RWPE1 (cell line): ENCODE measurements at places on chromosomes 6 and 20.

DNA sequence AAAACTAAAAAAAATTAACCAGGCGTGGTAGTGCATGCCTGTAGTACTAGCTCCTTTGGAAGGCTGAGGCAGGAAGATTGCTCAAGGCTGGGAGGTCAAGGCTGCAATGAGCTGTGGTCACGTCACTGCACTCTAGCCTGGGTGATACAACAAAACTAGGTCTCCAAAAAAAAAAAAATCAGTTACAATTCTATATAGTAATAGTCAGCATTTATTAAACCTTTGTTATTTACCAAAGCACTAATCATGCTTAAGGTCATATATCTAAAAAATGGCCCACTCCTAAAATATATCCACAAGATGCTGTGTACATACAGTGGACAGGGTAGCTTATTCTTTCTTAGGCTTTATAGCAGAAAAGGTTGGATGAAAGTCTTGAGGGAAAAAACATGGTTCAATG, 152.4 kb downstream of the TFAP2A start:
- DNase-seq, result no peak

DNA sequence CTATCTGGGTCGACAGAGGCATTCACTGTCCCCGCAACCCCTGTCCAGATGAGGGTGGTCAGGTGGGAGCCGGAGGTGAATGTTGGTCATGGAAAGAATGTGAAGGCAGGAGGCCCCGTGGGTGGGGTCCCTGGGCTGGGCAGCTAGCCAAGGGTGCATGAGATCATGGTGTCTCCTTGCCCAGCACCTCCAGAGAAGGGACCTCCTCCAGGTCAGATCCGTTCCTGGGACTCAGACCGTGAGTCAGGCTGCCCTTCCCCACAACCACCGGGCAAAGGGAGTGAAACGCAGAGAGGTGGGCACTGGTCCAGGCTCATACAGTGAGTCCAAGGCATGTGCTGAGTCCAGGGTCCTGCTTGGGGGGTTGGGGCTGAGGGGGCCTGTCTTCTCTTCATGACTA, 3.5 kb downstream of the FOXS1 start:
- DNase-seq, result peak; percentile 45

DNA sequence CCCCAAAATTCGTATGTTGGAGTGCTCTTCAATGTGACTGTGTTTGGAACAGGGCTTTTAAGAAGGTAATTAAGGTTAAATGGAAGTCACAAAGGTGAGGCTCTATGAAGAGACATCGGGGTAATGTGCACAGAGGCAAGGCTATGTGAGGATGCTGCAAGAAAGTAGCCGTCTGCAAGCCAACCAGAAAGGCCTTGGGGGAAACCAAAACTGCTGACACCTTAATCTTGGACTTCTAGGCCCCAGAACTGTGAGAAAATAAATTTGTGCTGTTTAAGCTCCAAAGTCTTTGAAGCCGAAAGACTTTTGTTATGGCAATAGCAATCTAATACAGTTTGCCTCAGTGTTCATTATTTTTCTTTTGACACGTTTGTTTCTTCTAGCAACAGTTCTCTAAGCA, 2.4 kb upstream of the IRAK1BP1 start:
- DNase-seq, result no peak

DNA sequence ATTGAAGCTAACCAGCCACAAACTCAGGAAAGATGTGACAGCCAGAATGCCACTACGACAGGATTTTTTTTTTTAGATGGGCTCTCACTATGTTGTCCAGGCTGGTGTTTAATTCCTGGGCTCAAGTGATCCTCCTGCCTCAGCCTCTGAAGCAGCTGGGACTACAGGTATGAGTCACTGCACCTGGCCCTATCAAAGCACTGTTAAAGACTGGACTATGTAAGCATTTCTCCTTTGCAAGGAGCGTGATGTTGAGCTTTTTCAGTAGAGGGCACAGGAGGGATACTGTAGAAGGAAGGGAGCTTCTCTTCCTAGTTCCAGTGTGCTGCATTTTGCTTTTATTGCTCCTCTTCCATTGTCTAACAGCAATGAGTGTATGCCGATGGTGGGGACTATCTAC, 35.8 kb downstream of the ZBTB9 start:
- DNase-seq, result peak; percentile 8

DNA sequence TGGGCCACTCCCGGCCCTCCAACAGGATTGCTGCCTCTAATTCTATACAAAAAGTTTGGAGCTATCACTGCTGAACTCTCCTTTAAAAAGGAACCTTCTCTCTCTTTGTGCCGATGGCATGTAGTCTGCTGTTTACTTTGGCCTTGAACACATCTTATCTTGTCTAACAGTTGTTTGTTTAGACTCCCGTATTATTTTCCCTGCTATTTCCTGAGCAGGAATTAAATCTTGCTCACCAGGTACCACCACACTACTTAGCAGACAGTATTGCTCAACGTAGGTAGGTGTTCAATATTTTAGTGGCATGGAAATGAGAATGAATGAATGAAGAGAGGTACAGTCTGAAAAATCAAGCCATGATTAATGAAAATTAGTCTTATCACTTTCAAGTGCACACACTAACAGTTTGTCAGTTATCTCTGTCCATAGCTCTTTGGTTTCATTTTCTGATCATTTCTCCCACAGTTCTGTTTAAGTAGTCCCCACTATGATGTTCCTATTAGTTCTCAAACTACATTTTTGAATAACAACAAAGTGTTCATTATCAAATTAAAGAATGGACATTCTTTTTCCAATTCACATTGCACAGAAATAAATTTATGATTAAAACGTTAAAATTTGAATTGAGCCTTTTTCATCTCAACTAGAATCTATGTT, 6.8 kb upstream of the HEY2 start:
- no peak for DNase-seq

GRCh38 chr6:153103319-153103655, 27.8 kb downstream of the RGS17 start:
- no peak for DNase-seq

- DNase-seq, result peak; percentile 21
Observed at GRCh38 chr6:129370268-129370916, 339.6 kb downstream of the ARHGAP18 start.

DNA sequence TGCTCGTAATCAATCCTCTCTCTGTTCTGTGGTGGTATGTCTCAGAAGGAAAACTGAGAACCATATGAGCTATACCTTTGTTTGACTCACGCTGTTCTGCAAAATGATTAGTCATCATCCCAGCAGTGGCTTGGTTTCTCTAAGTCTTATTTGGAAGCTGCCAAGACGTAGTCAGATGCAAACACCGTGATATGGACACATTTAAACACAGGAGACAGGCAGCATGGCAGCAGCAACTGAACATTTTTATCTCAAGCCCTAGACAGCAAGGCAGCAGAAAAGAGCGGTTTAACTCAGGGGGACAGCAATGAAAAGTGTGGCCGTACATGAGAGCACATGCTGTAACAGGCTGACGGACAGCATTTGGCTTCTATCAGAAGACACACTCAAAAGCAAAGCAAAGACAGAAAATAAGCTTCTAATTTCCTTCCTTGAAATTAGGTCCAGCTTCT, 1295.1 kb downstream of the EPHA7 start:
- peak; percentile 55 for DNase-seq

DNA sequence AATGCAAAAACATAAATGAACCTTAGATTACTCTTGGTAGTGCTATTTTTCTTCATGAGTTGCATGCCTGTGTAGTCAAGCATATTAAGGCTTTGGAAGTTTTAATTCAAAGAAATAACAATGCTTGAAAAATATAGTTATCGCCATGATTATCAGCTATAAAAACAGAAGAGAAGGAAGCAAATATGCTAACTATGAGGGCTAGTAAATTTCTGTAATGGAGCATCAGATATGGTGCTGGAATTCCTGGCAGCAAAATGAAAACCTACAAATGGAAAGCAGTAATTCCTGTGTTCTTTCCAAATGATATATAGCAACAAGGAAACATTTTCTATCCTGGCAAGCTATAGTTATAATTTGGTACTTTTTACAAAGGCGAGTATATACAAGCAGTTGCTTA, 29.7 kb downstream of the DOP1A start:
- DNase-seq, result no peak

DNA sequence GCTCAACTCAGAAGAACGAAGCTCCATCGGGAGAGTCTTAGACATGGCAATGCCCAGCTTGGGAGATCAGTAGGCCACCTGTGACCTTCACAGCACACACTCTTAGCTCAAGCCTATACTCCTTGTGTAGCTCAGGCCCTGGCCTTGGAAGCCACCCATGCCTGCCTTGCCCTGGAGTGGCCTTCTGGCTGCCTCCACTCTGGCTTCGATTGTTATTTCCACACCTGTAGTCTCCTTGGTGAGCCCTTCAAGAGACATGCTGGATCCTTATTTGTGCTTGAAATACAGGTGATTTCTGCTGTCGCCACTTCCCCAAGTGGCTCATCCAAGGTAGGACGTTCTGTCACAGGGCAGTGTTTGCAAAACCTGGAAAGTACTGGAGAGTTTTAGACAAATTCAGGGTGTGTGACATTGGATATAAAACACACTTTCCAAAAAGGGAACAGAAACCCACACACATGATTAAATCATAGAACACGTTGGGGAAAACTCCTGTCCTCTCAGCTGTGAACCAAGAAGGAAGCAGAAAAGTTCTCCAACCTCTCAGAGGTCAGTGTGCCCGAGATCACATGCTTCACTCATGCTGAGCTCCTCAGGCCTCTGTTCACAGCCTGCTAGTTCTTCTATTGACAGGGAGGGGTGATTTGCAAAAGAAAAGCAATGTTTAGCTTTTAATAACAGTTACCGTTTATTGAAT, 391.8 kb downstream of the CDC5L start:
- DNase-seq, result no peak

DNA sequence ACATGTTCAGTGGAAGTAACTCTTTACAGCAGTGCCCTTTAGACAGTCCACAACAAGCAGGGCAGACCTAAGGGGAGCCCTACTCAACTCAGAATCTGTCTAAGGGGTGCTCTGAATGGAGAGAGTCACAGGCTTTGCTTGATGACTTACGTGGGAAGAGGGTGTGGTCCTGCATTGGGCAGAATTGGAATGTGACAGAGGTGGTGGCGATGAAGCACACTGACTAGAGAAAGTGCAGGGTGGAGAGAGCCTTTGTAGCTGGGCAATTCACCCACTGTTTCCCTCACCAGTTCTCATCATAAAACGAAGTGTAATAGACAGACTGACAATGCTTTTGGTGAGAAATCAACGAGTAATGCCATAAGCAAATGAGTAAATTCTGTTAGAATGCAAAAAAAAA, 11.2 kb downstream of the TP53INP2 start:
- DNase-seq, result no peak

- DNase-seq, result no peak
Observed at GRCh38 chr6:45704056-45704800, 311.4 kb downstream of the CLIC5 start.

GRCh38 chr20:41158082-41158625, 20.8 kb downstream of the PLCG1 start:
- no peak for DNase-seq

GRCh38 chr20:59825944-59826759, 107.3 kb downstream of the SYCP2 start:
- DNase-seq, result peak; percentile 94

DNA sequence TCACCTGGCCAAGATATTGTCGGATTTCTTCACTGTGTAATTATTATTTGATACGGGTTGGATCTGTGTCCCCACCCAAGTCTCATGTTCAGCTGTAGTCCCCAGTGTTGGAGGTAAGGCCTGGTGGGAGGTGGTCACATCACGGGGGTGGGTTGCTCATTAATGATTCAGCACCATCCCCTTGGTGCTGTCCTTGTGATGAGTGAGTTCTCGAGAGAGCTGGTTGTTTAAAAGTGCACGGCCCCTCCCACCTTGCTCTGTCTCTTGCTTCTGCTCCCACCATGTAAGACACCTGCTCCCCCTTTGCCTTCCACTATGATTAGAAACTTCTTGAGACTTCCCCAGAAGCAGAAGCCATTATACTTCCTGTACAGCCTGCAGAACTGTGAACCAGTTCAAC, 173.9 kb upstream of the PMEPA1 start:
- no peak for DNase-seq

DNA sequence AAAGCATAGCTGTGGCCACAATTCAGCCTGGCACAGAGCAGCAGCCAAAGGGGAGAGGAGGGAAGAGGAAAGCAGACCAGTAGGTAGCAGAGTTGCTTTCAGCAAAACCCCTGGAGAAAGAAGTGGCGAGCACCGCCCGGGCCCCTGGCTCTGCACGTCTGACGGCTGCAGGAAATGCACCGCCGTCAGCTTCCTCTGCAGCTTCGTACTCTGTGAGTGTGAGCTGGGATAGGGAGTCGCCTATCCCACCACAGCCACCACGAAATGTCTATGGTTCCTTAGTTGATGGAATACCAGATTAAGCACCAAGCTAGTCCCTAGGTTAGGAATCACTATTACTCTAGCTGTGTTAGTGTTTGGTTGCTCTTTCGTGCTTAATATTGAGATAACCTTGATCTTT, 79.9 kb upstream of the NAA20 start:
- no peak for DNase-seq

DNA sequence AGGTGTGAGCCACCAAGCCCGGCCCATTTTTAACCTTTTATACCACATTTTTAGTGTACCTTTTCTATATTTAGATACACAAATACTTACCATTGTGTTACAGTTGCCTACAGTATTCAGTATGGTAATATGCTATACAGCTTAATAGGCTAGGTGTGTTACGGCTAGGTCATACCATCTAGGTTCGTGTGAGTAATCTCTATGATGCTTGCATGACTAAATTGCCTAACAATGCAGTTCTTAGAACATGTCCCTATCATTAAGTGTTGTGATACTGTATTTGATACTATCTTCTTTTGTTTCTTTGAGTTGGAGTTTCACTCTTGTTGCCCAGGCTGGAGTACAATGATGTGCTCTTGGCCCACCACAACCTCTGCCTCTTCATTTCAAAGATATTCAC, 387.7 kb upstream of the SASH1 start:
- DNase-seq, result peak; percentile 28

- DNase-seq, result no peak
Observed at GRCh38 chr6:63802606-63803206, 167.1 kb downstream of the PHF3 start.

DNA sequence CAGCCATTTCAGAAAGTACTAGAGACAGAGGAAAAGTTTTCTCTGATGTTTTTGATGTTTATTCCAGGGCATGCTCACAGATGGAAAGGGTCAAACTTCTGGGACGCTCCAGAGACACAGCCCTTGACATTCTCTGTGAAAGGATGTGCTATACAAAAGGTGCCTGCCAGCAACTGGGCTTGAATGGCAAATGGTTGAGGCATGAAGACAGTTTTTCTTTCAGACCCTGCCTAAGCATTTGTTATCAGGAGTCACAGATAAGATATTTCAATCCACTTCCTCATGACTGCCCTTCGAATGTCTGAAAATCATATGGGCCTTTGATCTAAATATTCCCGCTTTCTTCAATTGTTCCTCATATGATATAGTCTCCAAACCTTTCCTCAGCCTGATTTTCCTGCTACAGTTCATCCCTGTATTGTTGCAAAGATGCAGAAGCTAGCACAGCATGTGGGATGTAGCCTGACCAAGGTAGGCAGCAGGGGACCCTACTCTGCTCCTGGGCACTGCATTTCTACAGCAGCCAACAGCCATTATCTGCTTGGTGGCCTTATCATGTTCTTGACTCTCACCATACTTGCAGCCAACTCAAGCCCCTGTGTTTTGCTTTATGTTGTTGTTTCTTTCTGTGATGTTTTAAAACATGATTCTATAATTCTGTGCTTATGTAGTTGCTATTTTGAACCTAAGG, 14.6 kb upstream of the TXLNB start:
- DNase-seq, result no peak

- DNase-seq, result no peak
Observed at GRCh38 chr6:82909551-82909950, 156.1 kb downstream of the UBE3D start.
